Kidney capillary endothelial cell (primary cell): ENCODE measurements at places on chromosomes 5 and 9.

DNA sequence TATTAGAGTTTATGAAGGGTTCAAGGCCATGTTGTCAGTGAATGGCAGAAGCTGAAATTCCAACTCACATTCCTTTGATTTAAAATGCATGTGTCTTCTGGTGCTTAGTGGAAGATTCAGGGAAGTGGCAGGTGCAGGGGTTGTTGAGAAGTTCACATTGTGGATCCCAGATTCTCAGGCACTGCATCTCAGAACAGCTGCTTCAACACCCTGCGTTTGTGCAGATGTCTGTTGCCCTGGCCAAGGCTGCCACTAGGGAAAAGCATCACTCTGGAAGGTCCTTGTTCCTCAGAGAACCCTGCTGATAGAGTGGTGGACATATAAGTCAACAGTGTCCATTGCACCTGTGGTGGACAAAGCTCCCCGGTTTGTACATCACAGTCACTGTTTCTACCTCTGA, 162.7 kb downstream of the PAPPA start:
- no peak for DNase-seq

DNA sequence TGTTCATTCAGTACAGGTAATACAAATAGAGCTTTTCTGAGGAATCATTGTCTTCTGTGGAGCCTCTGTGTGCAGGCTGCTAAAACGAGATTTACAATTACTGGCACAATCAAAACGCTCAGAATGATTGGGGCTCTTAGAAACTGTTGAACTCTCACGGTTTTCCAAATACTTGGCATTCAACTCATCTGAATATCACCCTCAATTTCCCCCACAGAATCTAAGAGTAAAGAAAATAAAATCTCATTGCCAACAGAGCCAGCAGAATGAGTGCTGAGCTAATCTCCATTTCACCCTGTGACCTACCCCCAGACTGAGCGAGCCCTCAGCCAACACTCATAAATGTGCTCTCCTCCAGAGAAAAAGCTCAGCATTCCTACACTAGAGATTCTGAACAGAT, 35.3 kb upstream of the TMED7 start:
- no peak for DNase-seq

- DNase-seq = peak; percentile 32
These were observed 1062.6 kb downstream of the NR2F1-AS1 start for GRCh38 chr5:92518318-92518904.

GRCh38 chr9:89493671-89494070, 4.2 kb downstream of the SEMA4D start:
- DNase-seq = no peak

DNA sequence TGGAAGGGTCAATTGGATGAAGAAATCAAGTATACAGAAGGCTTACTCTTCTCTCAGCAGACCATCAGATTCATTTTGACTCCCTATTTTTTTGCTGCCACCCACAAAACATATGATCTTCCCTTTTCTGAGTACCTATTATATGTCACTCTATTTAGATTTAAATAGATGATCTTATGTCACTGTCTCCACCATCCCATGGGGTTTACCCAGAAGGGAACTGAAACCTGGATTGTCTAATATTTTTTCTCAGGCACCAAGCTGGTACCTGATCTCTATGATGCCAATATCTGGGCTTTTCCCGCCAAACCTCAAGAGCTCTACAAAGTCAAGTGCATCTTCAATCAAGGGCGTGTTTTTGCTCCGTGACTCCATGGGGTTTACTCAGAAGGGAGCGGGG, 118.7 kb downstream of the GAS1 start:
- DNase-seq = no peak
